Lung microvascular endothelial cell (primary cell): ENCODE measurements at places on chromosomes 6 and 20. TPM values are rescaled to one million over a fixed set of nuclear protein-coding genes. Genes with fewer than 3 reads are reported as not detected.

FOXA2 gene
- not detected in 2 replicates for total RNA-seq

- DNase-seq: peak; percentile 41
Observed at GRCh38 chr6:105317607-105318533, 85.0 kb downstream of the PREP start.

SLC26A8 gene
- not detected in 2 replicates for total RNA-seq

DNA sequence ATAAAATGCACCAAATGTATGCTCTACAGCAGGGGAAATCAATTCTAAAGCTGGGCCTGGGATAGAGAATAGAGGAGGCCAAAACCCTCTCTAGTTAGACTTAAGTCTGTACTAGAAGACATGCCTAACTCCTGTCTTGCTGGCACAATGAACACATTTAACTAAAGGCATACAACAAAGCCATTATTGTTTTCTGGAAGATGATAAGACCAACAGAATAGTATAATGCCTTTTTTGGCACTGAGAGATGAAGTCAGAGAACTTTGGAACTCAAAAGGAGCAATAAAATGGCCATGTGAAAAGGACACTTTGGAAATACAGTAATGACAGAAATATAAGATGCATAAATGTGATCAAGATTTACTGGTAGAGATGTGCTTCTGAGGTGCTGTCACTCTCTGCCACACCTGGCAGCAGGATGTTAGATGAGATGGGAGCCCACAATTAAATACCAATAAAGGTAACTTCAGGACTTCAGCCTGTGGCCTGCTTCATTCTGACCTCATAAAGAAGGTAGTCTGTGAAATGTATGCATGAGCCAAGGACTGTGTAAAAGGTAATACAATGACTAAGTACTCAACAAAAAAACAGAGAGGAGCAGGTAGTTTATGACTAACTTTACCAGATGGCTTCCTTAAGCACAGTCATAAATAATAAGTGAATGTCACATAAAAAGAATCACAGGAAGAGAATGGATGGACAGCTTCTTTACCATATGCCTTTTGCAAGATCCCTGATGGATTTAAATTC is 333.4 kb downstream of the BCKDHB start:
- DNase-seq: no peak

LAMP5 gene
- 0.65 TPM in 1 of 2 replicates, not detected in the other for total RNA-seq

DNA sequence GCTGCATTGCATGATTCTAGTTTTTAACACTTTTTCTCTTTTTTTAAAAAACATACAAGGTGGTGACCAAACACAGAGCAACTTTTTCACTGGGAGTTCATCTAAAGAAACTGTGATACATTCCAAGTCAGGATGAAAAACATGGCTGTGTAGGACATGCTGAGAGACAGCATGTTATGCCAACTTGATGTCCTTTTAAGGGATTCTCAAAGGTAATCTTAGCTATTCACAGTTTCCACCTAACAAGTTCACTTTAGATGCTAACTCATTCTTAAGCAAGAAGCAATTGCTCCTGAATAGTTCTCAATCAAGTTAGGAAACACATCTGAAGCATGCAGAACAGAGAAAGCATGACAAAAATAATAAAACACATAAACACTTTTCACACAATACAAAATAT is 3.3 kb downstream of the ASCC3 start:
- no peak for DNase-seq

- no peak for DNase-seq
Observed at GRCh38 chr6:22098601-22099031, 198.2 kb downstream of the PRL start.
